H7 (cell line): ENCODE measurements at places on chromosomes 12 and 14. TPM values are rescaled to one million over a fixed set of nuclear protein-coding genes. Genes with fewer than 3 reads are reported as not detected.

GRCh38 chr14:21072031-21072473 is 1.9 kb downstream of the ARHGEF40 start:
- peak; percentile 68 for DNase-seq

DNA sequence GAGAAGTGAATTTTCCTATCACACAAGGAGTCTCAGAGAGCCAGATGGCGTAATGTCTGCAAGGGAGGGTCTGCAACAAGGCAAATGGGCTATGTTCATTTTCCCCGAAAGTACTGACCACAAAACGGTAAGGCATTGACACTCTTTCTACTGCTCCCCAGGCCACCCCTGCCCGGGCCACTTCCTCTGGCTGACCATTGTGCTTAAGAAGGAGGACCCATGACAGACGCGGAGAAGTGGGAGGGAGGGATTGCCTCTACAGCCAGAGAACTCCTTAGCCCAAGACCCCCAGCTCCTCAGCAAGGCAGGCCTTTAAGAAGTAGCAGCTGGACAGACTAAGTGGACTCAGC is 1.2 kb downstream of the NCKAP5L start:
- no peak for DNase-seq

SIX6 gene
- 0.04 and 0.07 TPM in 2 replicates for total RNA-seq

DNA sequence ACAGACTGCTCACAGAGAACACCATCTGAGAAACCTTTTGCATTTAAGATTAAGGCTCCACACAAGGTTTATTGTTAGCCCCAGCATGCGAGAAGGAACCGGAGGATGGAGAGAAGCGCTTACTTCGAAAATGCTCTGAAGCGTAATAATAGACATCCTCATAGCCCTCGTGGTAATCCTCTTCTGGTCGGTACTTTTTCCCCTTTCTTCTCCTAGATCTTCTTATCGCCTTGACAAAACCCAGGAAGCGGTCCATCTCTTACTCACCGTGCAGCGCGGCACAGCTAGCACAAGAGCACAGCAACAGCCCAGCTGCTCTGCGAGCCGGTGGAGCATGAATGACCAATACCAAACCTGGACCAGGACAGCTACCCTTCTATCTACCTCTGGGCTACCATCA is 125.1 kb upstream of the GRIP1 start:
- peak; percentile 13 for DNase-seq

TAS2R43 gene
- 0.33 TPM in 1 of 2 replicates, not detected in the other for total RNA-seq

DNA sequence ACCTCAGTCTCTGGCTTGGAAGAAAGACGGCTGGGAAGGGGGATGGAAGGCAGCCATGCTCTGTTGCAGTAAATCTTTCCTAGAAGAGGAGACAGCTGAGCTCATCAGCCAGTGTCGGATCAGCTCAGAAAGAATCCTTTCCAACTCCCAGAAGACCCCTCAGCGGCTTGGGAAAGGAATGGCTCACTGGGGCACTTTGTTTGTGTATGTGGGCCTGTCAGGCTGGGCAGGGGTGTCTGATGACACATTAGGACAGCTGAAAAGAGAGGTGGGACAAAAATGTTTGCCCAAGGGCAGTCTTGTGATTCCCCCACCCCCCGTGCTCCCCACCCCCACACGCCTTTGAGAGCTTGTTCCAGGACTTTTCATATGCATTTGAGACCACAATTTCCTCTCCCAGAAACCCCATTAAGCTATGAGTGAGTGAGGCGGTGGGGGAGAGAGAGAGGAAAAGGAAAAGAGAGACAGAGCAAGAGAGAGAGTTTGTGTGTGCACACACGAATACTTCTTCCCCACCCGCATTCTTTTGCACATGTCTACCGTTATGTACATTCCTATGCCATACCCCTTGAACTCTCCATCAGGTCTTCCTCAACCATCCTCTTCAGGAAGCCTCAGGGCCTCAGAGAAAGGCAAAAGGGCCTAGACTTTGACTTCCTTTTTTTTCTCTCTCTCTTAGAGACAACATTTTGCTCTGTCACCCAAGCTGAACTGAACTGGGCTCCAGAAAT is 198.9 kb downstream of the ZFP36L1 start:
- no peak for DNase-seq

TMEM119 gene
- total RNA-seq, result 0.24 and 0.85 TPM in 2 replicates

GRCh38 chr12:15336768-15337553 is 14.7 kb downstream of the PTPRO start:
- no peak for DNase-seq

SIX1 gene
- 0.07 TPM in 1 of 2 replicates, not detected in the other for total RNA-seq

DNA sequence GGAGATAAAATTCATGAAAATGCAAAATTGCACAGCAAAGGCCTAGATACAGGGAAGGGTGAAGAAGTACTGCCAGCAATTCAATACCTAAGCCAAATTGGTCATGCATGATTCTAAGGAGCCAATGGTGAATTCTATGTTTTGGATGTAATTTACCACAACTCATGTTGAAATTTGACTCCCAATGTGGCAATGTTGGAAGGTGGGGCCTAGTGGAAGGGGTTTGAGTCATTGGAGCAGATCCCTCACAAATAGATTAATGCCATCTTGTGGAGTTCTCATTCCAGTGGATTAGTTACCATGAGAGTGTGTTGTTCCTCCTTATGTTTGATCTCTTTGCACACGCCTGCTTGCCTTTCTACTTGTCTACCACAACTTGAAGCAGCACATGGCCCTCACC is 194.0 kb upstream of the ALG10 start:
- DNase-seq, result no peak
